ENCODE measurements at places on chromosomes 5 and 9. TPM values are rescaled to one million over a fixed set of nuclear protein-coding genes. Genes with fewer than 3 reads are reported as not detected.
A peak's percentile ranks its signal among the peaks of the same experiment; 100 is the strongest.

- DNase-seq: no peak
- H3K27ac ChIP-seq: peak overlapping the region; percentile 43
- H3K27me3 ChIP-seq: no peaks in the 10 kb centered on the region
- no peaks in the 10 kb centered on the region for H3K36me3 ChIP-seq
- H3K4me3 ChIP-seq: no peak overlapping the region
Measured at GRCh38 chr5:140609126-140609525, 23.8 kb downstream of the CD14 start.

DNA sequence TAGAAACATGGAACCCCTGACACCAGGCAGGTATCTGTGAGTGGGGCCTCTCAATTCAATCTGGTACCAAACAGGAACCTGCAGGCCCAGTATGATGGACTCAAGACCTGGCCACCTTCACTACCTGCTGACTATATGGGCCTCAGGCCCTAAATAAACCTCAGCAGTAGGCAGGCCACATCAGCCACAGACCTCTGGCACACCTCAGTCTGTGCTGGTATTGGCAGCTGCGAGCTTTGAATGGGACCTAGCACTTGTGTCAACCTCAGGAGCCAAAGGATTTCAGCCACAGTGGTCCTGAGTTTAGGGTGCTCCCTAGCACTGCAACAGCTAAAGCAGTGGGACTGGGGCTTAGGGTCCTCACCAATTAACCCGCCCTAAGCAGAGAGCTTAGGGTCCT lies 325.5 kb downstream of the ZNF608 start:
- no peak for DNase-seq
- no peaks in the 10 kb centered on the region for H3K27me3 ChIP-seq
- H3K4me3 ChIP-seq: no peak overlapping the region
- no peaks in the 10 kb centered on the region for H3K36me3 ChIP-seq
- H3K4me1 ChIP-seq: no peaks in the 10 kb centered on the region
- H3K27ac ChIP-seq: no peak overlapping the region

- H3K4me1 ChIP-seq: no peaks in the 10 kb centered on the region
- H3K27ac ChIP-seq: no peak overlapping the region
- H3K4me3 ChIP-seq: no peak overlapping the region
Measured at GRCh38 chr9:38708759-38709158, 11.2 kb downstream of the FAM240B start.

DNA sequence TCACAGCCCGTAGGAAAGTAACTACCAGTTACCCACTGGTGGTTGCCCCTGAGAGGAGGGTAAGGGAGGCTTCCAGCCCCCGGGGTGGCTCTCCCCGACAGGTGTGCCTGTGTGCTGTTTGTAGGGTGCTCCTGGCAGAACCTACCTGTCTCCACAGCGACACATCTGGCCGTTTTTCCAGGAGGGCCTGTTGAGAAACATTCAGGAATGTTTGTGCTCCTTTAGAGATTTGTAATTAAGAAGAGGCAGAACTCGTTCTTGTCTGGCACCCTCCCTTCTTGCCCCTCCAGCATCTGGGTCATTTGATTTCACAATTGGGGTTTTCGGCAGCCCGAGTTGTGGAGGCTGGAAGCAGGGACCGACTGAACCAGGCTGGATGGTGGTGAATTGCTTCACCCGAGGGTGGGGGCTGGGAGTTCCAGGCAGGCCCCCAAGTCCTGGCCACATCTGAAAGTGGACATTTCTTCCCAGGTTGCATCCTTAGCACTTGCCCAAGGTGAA lies 74.2 kb downstream of the WWC1 start:
- DNase-seq: no peak
- no peak overlapping the region for H3K27ac ChIP-seq
- no peaks in the 10 kb centered on the region for H3K36me3 ChIP-seq
- no peak overlapping the region for H3K4me3 ChIP-seq

DNA sequence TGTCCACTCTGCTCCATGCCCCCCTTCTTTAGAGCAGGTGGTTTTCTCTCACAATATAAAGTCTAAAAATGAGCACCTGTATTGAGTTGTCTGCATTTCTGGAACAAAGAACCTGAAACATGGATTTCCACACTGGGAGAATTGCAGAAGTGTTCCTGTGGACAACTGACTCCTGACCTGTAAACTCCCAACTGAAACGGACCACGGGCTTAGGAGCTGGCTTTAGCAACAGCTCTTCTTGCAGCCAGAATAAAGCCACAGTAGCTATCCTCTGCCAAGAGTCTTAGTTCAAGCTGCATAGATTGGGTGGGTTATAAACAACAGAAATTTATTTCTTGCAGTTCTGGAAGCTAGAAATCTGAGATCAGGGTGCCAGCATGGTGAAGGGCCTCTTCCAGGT lies 194.7 kb downstream of the DTWD2 start:
- H3K4me3 ChIP-seq: no peak overlapping the region
- H3K27me3 ChIP-seq: no peaks in the 10 kb centered on the region
- no peak for DNase-seq
- no peaks in the 10 kb centered on the region for H3K36me3 ChIP-seq

DNA sequence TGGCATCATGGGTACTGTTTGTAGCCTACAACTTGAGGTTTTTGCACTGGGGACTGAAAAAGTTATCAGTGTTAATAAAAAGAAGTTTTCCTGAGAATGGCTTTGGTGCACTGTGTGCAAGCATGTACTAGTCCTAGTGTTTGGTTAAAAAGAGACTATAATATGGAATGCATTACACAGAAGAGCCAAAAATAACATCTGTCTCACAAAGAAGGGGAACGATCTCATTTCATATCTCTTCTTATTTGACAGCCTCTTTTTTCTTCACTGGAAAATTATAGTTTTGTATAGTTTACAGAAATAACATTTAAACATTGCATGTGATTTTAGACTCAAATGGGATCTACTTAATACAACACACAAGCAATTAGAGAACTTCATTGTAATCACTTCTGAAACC lies 127.0 kb upstream of the GDNF start:
- no peak overlapping the region for H3K4me3 ChIP-seq
- H3K27me3 ChIP-seq: no peaks in the 10 kb centered on the region
- no peak for DNase-seq
- peaks cover 14% of the 10 kb centered on the region for H3K4me1 ChIP-seq

- H3K4me3 ChIP-seq: no peak overlapping the region
- no peaks in the 10 kb centered on the region for H3K36me3 ChIP-seq
- H3K27me3 ChIP-seq: no peaks in the 10 kb centered on the region
- H3K27ac ChIP-seq: no peak overlapping the region
Measured at GRCh38 chr9:117305454-117305853, 109.4 kb downstream of the ASTN2 start.

- peaks cover 8% of the 10 kb centered on the region for H3K36me3 ChIP-seq
- no peaks in the 10 kb centered on the region for H3K27me3 ChIP-seq
- DNase-seq: no peak
- no peak overlapping the region for H3K4me3 ChIP-seq
- peaks cover 40% of the 10 kb centered on the region for H3K4me1 ChIP-seq
- no peak overlapping the region for H3K27ac ChIP-seq
Measured at GRCh38 chr5:112917453-112917995, 4.5 kb downstream of the REEP5 start.

DNA sequence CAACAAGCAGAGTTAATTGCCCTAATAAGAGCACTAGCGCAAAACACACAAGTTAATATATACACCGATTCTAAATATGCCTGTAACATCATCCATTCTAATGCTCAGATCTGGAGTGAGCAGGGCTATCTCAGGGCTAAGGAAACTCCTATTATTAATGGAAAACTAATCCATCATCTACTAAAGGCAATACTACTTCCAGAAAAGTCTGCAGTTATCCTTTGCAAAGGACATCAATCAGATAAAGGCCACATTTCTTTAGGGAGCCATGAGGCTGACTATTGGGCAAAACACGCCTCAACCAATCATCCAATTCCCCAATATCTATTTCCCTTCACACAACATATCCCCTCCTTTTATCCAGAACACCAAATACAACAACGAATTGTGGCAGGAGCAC lies 1032.3 kb upstream of the NUDT12 start:
- DNase-seq: no peak
- H3K27ac ChIP-seq: no peak overlapping the region
- H3K36me3 ChIP-seq: no peaks in the 10 kb centered on the region
- H3K27me3 ChIP-seq: no peaks in the 10 kb centered on the region
- H3K4me1 ChIP-seq: no peaks in the 10 kb centered on the region

DNA sequence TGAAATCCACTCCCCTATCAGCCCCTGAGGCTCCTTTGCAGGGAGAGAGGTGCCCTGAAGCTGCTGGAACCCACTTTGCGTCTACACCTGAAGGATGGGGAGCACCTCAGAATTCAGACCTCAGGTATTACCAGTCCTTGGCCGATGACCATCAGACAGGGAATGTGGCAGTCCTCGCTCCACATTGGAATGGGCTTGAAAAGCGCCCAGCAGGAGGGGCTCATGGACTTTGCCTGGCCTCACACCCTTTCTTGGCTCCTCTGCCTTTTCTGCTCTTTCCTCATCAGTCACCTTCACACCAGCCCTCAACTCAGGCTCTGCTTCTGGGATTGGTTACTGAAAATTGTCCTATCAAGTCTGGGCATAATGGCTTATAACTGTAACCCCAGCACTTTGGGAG lies 83.9 kb downstream of the BARX1 start:
- no peak overlapping the region for H3K4me3 ChIP-seq
- no peak overlapping the region for H3K27ac ChIP-seq
- no peaks in the 10 kb centered on the region for H3K27me3 ChIP-seq

- no peaks in the 10 kb centered on the region for H3K4me1 ChIP-seq
- H3K4me3 ChIP-seq: no peak overlapping the region
- H3K27me3 ChIP-seq: no peaks in the 10 kb centered on the region
- no peak overlapping the region for H3K27ac ChIP-seq
Measured at GRCh38 chr5:111013011-111013410, 58.5 kb upstream of the TSLP start.

- no peak overlapping the region for H3K4me3 ChIP-seq
- no peaks in the 10 kb centered on the region for H3K4me1 ChIP-seq
- no peaks in the 10 kb centered on the region for H3K27me3 ChIP-seq
- no peak for DNase-seq
Measured at GRCh38 chr5:3339798-3340115, 255.9 kb upstream of the IRX1 start.

DNA sequence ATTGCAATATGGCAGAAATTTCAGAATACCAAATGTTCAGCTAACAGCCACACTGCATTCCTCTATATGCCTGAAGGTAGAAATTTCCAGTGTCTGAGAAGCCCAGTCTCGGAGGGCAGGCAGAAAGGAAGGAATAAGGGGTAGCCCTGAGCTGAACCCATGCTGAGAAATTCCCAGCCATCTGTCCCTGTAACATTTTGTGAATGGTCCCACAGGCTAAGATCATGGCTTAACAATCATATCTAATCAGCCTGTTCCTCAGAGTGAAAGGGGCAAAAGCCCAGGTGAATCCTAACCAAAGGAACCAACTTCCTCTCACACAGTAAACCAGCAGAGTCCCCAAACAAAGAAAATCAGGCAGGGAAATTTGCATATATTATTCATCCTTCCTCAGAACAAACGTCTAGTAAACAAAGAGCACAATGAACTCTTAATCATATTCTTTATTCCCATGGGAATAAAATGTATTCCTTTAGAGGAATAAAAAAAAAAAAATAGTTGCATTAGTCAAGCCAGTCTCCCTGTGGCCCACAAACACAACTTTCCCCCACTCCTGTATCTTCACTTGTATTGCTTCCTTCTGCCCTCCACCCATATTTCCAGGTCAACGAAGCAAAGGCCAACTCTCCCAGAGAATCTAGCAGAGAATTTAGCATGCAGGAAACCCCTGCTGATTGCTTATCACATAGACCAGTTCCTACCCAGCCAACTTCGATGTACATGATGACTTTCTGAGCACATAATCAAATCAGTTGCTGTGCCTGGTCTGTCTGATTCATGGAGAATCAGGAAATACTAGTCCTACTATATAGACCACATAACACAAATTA lies 257.6 kb downstream of the FAM114A2 start:
- no peaks in the 10 kb centered on the region for H3K27me3 ChIP-seq
- H3K4me3 ChIP-seq: no peak overlapping the region
- no peaks in the 10 kb centered on the region for H3K36me3 ChIP-seq

The C9orf50 gene
- not detected for total RNA-seq

The LCNL1 gene
- total RNA-seq: not detected

The TJP2 gene
- 207 TPM for total RNA-seq

The PPIP5K2 gene
- total RNA-seq: 67.5 TPM

The SLC6A7 gene
- total RNA-seq: not detected

The PCDHGA2 gene
- 8.5 TPM for total RNA-seq
